NCI-H1694 treated with DMSO at 0.1 percent for 48 hours (cell line): ENCODE measurements at places on chromosomes 3 and 15.
A peak's percentile ranks its signal among the peaks of the same experiment; 100 is the strongest.

DNA sequence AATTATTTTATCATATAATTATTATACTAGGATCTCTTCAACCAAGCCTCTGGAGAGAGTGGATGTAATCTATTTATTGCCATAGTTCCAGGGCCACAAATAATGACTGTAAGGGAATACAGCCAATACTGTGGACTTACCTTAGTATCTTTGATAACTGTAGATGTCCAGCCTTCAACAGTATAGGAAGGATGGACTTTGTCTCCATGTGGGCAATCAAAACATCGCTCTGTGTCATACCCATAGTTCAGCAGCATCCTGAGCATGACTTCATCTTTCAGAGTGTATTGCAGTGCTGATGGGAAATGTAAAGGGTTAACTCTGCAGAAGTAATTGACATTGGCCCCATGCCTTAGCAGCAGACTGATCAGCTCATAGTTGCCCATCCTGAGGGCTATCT is 14.2 kb downstream of the ASB14 start:
- no peak for DNase-seq

- peak; percentile 21 for DNase-seq
Observed at GRCh38 chr3:68876112-68876713, 56.1 kb downstream of the TAFA4 start.

DNA sequence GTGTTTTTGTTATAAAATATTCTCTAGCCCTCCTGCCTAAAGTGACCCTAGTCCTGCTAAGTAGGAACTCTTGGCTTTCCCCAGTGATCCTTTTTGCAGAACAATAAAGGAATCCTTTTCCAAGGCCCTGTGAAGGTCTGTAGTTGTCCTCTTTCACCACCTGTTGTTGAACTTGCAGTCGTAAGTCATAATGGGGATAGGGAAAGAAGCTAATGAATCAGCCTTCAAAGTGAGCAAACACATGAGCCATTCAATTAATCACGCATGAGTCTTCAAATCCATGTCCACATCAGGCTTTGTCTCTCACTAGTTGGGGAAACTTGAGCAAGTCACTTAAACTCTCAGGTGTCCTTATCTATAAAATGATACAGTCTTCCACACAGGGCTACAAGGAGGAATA is 27.6 kb downstream of the ZNF860 start:
- no peak for DNase-seq

GRCh38 chr15:70528270-70528706 is 235.1 kb downstream of the UACA start:
- DNase-seq: no peak

DNA sequence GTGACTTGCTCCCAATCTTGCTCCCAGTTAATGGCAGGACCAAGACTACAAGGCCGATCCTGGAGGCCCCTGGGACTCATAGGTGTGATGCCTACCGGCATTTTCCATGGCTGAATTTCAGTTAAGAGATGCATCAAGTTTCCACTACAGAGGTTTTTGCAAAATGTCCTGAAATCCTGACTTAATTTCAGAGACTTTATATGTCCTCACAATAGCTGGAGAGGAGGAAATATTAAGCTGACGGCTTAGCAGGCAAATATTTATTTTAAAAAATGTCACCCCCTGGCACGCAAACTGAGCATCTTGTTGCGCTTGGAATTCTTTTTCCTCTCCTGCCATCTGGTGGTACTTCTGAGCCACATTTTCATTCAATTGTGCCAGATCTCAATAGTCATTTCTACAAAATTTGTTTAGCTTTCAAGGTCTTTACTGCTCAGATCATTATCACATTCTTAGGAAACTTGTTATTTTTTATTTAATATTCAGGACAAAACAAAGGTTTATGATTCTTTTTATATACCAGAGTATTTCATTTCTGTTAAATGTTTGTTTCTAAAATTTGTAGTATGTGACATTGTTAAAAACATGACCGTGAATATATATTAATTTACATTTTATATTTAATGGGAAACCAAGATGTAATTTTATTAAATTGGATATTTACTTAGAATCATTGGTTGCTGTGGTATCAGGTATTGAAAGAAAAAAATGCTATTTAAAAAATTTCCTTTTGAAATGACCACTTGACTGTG is 189.2 kb upstream of the THRB start:
- DNase-seq: peak; percentile 26

DNA sequence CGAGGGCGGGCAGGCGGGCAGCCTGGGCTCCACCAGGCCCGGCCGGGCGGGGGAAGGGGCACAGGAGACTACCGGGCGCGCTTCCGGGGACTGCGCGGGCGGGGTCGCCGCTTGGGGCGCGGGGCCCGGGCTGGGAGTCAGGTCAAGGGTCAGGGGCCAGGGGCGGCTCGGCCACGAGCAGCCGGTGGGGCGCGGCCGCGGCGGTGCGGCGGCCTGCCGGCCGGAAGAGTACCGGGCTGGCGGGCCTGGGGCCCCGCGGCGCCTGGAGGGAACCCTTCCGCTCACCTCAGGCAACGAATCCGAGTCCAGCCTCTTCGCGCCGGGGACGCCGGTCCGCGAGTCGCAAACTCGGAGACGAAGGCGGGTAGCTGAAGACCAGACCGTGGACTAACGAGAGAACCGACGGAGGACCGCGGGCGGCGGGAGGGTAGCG is 225 bp downstream of the RHOA start:
- no peak for DNase-seq

DNA sequence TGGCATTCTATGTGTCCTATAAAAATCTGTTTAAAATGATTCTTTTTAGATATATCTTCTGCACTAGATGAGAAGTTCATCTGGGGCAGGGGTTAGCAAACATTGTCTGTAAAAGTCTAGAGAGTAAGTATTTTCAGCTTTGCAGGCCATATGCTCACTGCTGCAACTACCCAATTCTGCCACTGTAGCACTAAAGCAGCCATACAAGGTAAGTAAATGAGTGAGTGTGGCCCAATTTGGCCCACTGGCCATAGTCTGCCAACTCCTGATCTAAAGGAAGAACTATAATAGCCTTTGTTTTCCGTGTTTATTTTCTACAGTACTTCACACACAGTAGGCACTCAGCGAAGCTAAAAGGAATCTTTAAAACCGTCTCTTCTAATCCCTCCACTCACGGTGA is 42.3 kb downstream of the DLG1 start:
- DNase-seq: no peak

GRCh38 chr3:120214176-120214575 is 70.8 kb downstream of the GPR156 start:
- DNase-seq: peak; percentile 50

- no peak for DNase-seq
Observed at GRCh38 chr3:52014613-52015012, 18.9 kb upstream of the RPL29 start.

DNA sequence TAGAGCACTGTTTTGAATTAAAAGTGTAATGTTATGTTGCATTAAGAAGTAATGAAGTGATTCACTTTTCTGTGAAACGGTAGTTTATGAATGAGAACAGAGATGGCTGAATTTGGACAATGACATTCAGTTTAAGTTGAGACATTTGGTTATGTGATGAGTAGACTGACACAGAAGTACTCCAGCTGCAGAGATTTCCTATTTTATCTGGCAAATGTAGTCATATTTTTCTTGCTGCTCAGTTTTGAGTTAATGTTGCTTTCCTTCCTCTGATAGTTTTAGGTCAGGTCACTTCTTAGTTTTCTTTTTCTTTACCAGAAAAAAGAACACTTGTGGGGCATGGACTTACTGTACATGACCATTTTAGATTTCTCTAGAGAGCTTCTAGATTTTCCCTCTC is 51.2 kb downstream of the ASB7 start:
- DNase-seq: no peak

- peak; percentile 37 for DNase-seq
Observed at GRCh38 chr3:161409069-161409468, 37.8 kb upstream of the SPTSSB start.

DNA sequence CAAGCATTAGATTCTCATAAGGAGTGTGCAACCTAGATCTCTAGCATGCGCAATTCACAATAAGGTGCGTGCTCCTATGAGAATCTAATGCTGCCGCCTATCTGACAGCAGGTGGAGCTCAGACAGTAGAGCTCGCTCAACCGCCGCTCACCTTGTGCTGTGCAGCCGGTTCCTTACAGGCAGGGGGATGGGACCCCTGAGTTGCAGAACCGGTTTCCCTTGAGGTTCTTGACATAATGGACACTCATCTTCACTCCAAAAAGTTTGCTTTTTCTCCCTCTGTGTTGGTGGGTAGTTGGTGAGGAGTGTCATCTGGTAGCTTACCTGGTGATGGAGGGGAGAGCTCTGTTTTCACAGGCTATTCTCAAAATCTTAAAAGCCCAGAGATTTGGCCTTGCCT is 324.0 kb upstream of the TBL1XR1 start:
- no peak for DNase-seq

GRCh38 chr3:127185962-127186674 is 6.8 kb upstream of the PRR23E start:
- DNase-seq: no peak

DNA sequence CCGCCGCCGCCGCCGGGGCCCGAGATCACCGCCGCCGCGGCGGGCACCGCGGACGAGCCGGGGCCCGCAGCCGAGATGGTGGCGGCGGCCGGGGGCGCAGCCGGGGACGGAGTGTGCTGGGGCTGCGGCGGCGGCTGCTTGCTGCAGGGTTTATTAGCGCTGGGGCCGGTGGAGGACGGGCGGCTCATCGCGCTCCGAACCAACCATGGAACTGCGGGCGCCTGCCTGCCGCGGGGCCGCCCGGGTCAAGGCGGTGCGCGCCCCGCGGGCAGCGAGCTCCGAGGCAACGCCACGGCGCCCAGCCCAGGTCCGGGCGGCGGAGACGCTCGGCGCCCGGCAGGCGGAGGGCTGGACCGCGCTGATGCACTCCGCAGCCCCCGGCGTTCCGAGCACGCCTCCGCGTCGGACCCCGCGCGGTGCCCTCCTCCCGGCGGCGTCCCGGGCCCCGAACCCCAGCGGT is 277 bp downstream of the SIAH2 start:
- no peak for DNase-seq
